Chondrocyte (in vitro differentiated cells): ENCODE measurements at places on chromosomes 7 and 10. TPM values are rescaled to one million over a fixed set of nuclear protein-coding genes. Genes with fewer than 3 reads are reported as not detected.
A peak's percentile ranks its signal among the peaks of the same experiment; 100 is the strongest.

DNA sequence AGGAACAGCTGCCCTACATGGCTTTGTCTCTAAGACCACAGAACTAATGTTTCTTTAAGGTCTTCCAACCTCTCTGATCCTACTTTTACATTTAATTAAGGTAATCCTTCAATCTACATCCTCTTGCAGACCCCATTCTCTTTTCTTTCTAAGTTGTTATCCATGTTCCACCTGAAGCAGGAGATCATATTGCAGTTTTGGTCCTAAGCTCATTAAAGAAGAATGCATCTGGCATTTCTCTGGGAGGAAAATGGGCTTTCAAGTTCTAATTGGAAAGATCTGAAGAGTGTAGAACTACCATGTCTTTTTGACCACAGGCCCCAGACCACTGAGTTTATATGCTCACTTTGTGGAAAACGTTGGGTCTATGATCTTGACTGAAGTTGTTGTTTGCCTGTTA lies 111.2 kb downstream of the SEM1 start:
- no peak overlapping the region for H3K27ac ChIP-seq
- no peak overlapping the region for H3K4me3 ChIP-seq
- DNase-seq = no peak
- H3K27me3 ChIP-seq = peaks cover 6% of the 10 kb centered on the region
- H3K4me1 ChIP-seq = peaks cover 4% of the 10 kb centered on the region
- H3K36me3 ChIP-seq = no peaks in the 10 kb centered on the region

DNA sequence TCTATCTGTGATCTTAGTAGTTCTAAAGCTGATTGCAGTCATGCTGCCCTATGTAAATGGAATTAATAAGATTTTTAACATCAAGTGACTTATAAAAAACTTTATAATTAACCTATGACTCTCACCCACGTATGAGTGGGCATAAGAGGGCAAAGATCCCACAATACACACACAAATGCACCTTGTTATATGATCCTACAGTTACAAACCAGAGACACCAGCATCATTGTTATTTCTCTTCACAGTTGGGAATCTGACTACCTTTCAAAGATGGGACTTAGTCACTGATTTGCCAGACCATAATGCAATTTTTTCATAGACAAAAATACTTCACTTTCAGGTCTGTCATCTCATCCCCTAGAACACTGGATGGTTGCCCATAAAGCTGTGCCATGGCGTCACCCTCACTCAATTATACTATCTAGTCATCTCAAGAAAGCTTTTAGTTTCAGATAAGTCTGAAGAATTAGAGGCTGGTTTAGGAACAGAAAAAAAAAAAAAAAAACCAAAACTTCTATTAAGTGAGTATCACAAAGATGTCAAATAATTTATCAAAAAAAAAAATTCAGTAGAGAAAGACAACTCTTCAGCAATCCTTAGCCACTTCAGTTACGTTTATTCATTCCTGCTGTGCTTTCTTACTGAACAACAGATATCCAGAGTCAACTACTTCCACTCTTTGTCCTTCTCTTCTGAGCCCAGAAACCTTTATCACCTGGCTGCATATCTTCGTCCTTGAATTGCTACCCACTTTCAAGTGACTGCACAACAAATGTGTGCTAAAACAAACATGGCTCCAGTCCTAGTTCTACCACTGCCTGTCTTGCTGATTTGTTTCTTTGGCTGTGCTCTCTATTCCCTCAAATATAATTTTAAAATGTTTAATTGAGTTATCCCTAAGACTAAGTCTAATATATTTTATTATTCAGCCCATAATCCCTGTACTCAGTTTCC lies 175.0 kb upstream of the CHRM2 start:
- no peak overlapping the region for H3K4me3 ChIP-seq
- no peak overlapping the region for H3K27ac ChIP-seq
- no peaks in the 10 kb centered on the region for H3K36me3 ChIP-seq
- no peak for DNase-seq
- peaks cover 2% of the 10 kb centered on the region for H3K27me3 ChIP-seq
- H3K4me1 ChIP-seq = no peaks in the 10 kb centered on the region

Gene CFAP58
- 0.13 to 0.27 TPM (median 0.15 TPM) in 3 replicates for total RNA-seq

DNA sequence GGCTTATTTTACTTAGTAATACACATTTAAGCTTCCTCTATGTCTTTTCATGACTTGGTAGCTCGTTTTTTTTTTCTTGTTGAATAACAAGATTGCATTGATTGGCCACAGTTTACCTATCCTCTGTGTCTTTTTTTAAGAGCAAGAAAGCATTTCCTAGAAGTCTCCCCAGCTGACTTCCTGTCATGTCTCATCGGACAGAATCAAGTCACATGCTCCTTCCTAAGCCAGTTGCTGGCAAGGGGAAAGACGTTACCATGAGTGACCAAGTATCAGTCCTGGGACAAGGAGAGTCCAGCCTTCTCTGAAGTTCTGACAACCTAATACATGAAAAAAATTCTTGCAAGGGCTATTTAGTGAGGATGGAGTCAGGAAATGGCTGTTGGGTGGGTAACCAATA lies 24.9 kb upstream of the SFRP5 start:
- DNase-seq = no peak
- peaks cover 29% of the 10 kb centered on the region for H3K27me3 ChIP-seq
- H3K36me3 ChIP-seq = peaks cover 6% of the 10 kb centered on the region

- no peaks in the 10 kb centered on the region for H3K27me3 ChIP-seq
- no peak overlapping the region for H3K27ac ChIP-seq
- no peaks in the 10 kb centered on the region for H3K36me3 ChIP-seq
- H3K4me3 ChIP-seq = no peak overlapping the region
- DNase-seq = no peak
Measured at GRCh38 chr10:33402220-33403073, 68.0 kb upstream of the NRP1 start.

DNA sequence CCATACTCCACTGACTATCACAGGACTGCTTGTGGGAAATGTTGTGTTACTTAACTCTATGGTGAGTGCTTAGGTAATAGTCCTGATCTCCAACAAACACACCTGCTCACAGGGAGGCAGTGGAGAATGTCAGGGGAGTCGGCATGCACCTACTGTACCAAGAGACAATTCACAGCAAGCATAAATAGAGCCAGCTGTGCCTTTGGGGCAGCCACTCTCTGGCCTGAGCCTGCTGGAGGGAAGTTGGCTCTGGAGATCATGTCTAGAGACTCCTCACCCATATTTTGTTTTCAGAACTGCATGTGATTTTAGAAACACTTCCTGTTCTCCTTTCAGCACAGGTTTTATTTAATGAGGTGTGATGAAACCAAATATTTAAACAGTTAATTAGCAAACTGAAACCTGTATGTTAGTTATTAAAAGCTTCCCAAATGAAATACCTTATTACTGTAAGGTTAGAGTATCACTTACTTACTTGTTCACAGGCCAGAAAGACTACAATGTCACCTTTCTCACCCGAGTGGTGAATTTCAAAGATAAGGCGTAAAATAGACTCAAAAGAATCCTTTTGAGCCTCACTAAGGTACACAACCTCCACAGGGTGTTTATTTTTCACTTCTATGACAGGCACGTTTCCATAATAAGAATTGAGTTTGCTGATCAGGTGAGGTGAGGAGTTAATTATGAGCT lies 21.8 kb downstream of the DHX32 start:
- H3K4me3 ChIP-seq = no peak overlapping the region
- no peak for DNase-seq
- peaks cover 4% of the 10 kb centered on the region for H3K36me3 ChIP-seq
- H3K27me3 ChIP-seq = no peaks in the 10 kb centered on the region
- H3K27ac ChIP-seq = no peak overlapping the region

Gene AKR1E2
- 4.1 to 5.3 TPM (median 4.9 TPM) in 3 replicates for total RNA-seq

Gene GNAT3
- total RNA-seq = not detected in 3 replicates

- no peak overlapping the region for H3K4me3 ChIP-seq
- no peaks in the 10 kb centered on the region for H3K27me3 ChIP-seq
- peak; percentile 84 for DNase-seq
- no peak overlapping the region for H3K27ac ChIP-seq
Measured at GRCh38 chr7:44700322-44700721, 48.3 kb upstream of the ZMIZ2 start.

- no peak overlapping the region for H3K27ac ChIP-seq
- no peak overlapping the region for H3K4me3 ChIP-seq
- peaks cover 12% of the 10 kb centered on the region for H3K4me1 ChIP-seq
- DNase-seq = no peak
Measured at GRCh38 chr7:27652518-27652917, 10.2 kb downstream of the HIBADH start.

GRCh38 chr7:76231071-76231470 lies 29.4 kb downstream of the SRRM3 start:
- no peak overlapping the region for H3K27ac ChIP-seq
- no peak for DNase-seq
- peaks cover 2% of the 10 kb centered on the region for H3K36me3 ChIP-seq
- H3K27me3 ChIP-seq = peaks cover 40% of the 10 kb centered on the region
- peaks cover 8% of the 10 kb centered on the region for H3K4me1 ChIP-seq

DNA sequence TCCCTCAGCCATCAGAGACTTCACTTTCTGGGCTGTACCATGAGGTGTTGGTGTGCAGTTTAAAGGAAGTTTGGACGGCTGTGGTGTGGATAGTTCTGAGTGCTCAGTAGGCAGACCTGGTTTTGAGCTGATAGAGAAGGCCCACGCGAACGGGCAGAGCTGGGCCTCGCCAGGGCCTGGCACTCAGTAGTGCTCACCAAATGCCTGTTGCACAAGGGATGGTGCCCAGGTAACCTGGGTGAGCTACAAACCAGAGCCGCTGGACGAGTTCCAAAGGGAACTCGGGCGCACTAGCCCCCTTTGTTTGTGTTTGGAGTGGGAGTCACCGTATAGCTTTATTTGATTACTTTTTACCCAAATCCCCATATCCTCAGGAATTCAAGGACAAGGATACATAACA lies 95.5 kb downstream of the LHPP start:
- H3K27me3 ChIP-seq = no peaks in the 10 kb centered on the region
- H3K4me3 ChIP-seq = no peak overlapping the region
- peaks cover 37% of the 10 kb centered on the region for H3K4me1 ChIP-seq
- no peak overlapping the region for H3K27ac ChIP-seq
- H3K36me3 ChIP-seq = no peaks in the 10 kb centered on the region
- DNase-seq = peak; percentile 59

GRCh38 chr7:80369321-80369720 lies 142.5 kb downstream of the GNAT3 start:
- no peak overlapping the region for H3K4me3 ChIP-seq
- no peaks in the 10 kb centered on the region for H3K27me3 ChIP-seq
- no peak overlapping the region for H3K27ac ChIP-seq
- H3K4me1 ChIP-seq = peaks cover 20% of the 10 kb centered on the region
- peaks cover 1% of the 10 kb centered on the region for H3K36me3 ChIP-seq

- DNase-seq = no peak
- H3K27me3 ChIP-seq = no peaks in the 10 kb centered on the region
- peaks cover 73% of the 10 kb centered on the region for H3K4me1 ChIP-seq
- H3K4me3 ChIP-seq = peak overlapping the region; percentile 27
- H3K27ac ChIP-seq = peak overlapping the region; percentile 92
- H3K36me3 ChIP-seq = peaks cover 21% of the 10 kb centered on the region
Measured at GRCh38 chr10:61942604-61943461, 41.3 kb downstream of the ARID5B start.

- no peak for DNase-seq
- H3K4me3 ChIP-seq = no peak overlapping the region
- peaks cover 8% of the 10 kb centered on the region for H3K36me3 ChIP-seq
Measured at GRCh38 chr7:150398108-150398964, 19.2 kb downstream of the ZNF775 start.

- no peak overlapping the region for H3K4me3 ChIP-seq
- DNase-seq = no peak
- peak overlapping the region; percentile 90 for H3K27ac ChIP-seq
- H3K36me3 ChIP-seq = no peaks in the 10 kb centered on the region
- peaks cover 54% of the 10 kb centered on the region for H3K4me1 ChIP-seq
- H3K27me3 ChIP-seq = no peaks in the 10 kb centered on the region
Measured at GRCh38 chr10:72782649-72783330, 90.8 kb downstream of the MCU start.

Gene KLF14
- total RNA-seq = 0.10 TPM in 1 of 3 replicates, not detected in the others

Gene SNX10
- total RNA-seq = 0.56 to 1.2 TPM (median 0.62 TPM) in 3 replicates

Gene LRGUK
- total RNA-seq = 0.10 to 0.70 TPM (median 0.20 TPM) in 3 replicates

GRCh38 chr7:27697861-27698430 lies 35.3 kb upstream of the HIBADH start:
- H3K27ac ChIP-seq = no peak overlapping the region
- H3K4me3 ChIP-seq = no peak overlapping the region
- no peaks in the 10 kb centered on the region for H3K36me3 ChIP-seq
- DNase-seq = no peak
